ENCODE measurements at places on chromosomes 4 and X. TPM values are rescaled to one million over a fixed set of nuclear protein-coding genes. Genes with fewer than 3 reads are reported as not detected.

GRCh38 chr4:108213308-108213707 lies 44.6 kb upstream of the LEF1 start:
- no peak for DNase-seq

Gene PDGFRA
- 6.5 TPM for total RNA-seq

Gene HNRNPDL
- 57.9 TPM for total RNA-seq

DNA sequence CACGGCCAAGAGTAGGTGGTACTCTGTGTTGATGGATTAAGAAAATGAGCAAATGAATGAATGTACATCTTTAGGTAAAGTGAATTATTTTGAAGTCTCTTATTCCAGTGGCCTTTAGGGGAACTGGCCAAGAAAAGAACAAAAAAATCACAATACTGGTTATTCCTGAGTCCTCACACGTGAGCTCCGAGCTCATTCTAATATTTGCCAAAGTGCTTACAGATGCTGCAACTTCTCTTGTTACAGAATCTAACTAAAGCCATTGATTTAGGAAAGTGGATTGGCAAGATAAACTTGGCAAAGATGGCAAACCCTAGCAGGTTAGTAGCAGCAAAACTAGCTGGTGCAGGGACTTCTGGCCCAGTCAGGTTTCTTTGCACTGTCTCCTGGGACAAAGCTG lies 37.6 kb downstream of the IDS start:
- no peak for DNase-seq
